Stimulated activated naive CD8-positive, alpha-beta T cell treated with anti-CD3 and anti-CD28 coated beads, Interleukin-15, amount 100 ng/mL, for 72 hours (primary cell): ENCODE measurements at places on chromosomes 3 and 15.
A peak's percentile ranks its signal among the peaks of the same experiment; 100 is the strongest.

- no peak for DNase-seq
Observed at GRCh38 chr3:2554656-2555055, 456.0 kb downstream of the CNTN4 start.

DNA sequence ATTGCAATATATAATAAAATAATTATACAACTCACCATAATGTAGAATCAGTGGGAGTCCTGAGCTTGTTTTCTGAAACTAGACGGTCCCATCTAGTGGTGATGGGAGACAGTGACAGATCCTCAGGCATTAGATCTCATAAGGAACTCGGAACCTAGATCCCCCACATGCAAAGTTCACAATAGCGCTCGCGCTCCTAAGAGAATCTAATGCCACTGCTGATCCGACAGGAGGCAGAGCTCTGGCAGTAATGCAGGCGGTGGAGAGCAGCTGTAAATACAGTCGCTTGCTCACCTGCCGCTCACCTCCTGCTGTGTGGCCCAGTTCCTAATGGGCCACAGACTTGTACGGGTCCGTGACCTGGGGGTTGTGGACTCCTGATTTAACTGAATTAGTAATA lies 87.8 kb downstream of the P3H2 start:
- no peak for DNase-seq

DNA sequence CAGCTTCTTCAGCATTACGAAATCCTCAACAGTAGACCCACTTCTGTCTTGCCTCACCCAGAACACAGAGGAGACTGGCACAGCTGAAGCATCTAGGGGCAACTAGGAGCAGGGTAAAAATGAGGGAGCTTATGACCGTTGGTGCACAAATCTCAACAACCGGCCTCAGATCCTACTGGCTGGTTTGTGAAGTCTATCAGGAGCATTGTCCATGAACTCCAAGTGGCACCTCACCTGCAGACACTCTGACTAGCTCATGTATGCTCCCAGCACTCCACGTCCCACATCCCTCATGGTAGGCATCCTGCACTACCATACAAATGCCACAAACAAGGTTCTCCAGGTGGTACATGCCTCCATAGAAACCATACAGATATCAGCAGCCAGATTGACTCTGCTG lies 163.1 kb downstream of the TLE3 start:
- no peak for DNase-seq

GRCh38 chr3:47473391-47473790 lies 2.4 kb downstream of the SCAP start:
- no peak for DNase-seq

- DNase-seq: no peak
Observed at GRCh38 chr15:100097342-100098127, 244.2 kb downstream of the ADAMTS17 start.

- peak; percentile 78 for DNase-seq
Observed at GRCh38 chr3:188389711-188390342, 235.9 kb downstream of the LPP start.

GRCh38 chr3:19920401-19921080 lies 13.5 kb downstream of the EFHB start:
- DNase-seq: no peak

DNA sequence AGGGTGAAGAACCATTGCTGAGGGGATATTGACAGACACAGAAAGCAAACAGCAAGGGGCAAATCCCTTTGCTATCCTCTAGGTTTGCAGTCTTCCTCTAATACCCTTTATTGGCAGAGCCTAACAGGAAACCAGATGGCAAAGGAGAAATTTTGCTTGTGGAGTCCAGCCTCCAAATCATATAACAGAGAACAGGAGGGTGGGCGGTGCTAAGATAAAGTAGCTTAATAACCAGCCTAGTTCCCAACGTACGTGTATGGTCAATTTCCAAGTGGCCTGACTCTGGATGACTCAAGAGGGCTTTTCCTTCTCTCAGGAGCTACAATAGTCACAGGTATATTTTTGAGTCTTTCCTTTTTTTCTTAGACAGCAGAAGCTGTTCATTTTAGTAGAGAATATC lies 404.5 kb downstream of the PDCD6IP start:
- DNase-seq: no peak
